ENCODE measurements at places on chromosomes 1 and 21. TPM values are rescaled to one million over a fixed set of nuclear protein-coding genes. Genes with fewer than 3 reads are reported as not detected.

The REN gene
- not detected for total RNA-seq

The S100A2 gene
- 0.85 TPM for total RNA-seq

The MAGI3 gene
- 9.3 TPM for total RNA-seq

The NR5A2 gene
- under 0.01 TPM for total RNA-seq

The CA6 gene
- total RNA-seq = not detected

The SLAMF7 gene
- not detected for total RNA-seq

The FCRL1 gene
- not detected for total RNA-seq

The PADI3 gene
- not detected for total RNA-seq

The TMEM54 gene
- 25.9 TPM for total RNA-seq

The GPR89A gene
- 24.2 TPM for total RNA-seq

The SRGAP2B gene
- 57.1 TPM for total RNA-seq

The TSTD1 gene
- total RNA-seq = 41.4 TPM

The SPRR2A gene
- not detected for total RNA-seq

The VWA5B1 gene
- total RNA-seq = not detected

The F5 gene
- under 0.01 TPM for total RNA-seq

The PRAMEF8 gene
- not detected for total RNA-seq
